Activated CD8-positive, alpha-beta memory T cell treated with anti-CD3 and anti-CD28 coated beads for 4 hours (primary cell): ENCODE measurements at places on chromosomes 5 and 9.

- no peak for DNase-seq
Measured at GRCh38 chr9:99105152-99106043, 485 bp downstream of the TGFBR1 start.

- DNase-seq, result no peak
Measured at GRCh38 chr5:141762790-141763368, 80.8 kb upstream of the ARAP3 start.

DNA sequence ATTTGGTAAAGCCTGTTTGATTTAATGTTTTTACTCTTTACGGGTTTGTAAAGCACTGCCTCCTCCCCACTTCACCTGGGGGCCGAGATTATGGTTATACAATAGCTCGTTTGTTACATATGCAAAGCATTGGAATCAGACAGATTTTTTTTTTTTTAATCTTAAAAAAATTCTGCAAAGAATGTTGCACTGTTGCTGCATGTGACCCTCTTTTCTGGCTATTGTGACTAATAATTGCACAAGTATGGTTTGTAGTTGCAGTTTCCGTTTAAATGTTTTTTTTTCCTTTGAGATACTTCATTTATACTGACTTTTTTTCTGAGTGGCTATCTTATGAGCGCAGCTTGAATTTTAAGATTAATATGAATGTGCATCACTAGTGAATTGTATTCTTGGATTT lies 165.3 kb downstream of the KDM4C start:
- DNase-seq, result no peak

- DNase-seq, result no peak
Measured at GRCh38 chr5:20556115-20556763, 568.2 kb upstream of the CDH18 start.

- no peak for DNase-seq
Measured at GRCh38 chr5:129042306-129042705, 52.2 kb upstream of the ISOC1 start.

- DNase-seq, result no peak
Measured at GRCh38 chr5:7396713-7397454, 946 bp downstream of the ADCY2 start.

GRCh38 chr5:15683332-15683731 lies 183.4 kb downstream of the FBXL7 start:
- no peak for DNase-seq

- no peak for DNase-seq
Measured at GRCh38 chr9:77769246-77769645, 121.1 kb upstream of the GNA14 start.

DNA sequence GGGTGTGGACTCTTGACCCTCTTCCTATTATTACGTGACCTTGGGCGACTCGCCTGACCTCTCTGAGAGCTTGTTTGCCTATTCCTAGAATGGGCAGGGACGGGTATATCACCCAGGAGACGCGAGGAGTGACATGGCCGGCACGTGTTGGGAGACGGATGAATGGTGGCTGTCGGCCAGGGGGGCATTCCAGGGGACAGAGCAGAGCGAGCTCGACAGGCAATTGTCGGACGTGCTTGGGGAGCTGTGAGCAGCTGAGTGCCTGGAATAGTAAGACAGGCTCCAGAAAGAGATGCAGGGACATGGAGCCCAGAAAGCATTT lies 29.3 kb upstream of the UNC5A start:
- DNase-seq, result no peak

- no peak for DNase-seq
Measured at GRCh38 chr9:86034863-86035734, 64.3 kb downstream of the GOLM1 start.

DNA sequence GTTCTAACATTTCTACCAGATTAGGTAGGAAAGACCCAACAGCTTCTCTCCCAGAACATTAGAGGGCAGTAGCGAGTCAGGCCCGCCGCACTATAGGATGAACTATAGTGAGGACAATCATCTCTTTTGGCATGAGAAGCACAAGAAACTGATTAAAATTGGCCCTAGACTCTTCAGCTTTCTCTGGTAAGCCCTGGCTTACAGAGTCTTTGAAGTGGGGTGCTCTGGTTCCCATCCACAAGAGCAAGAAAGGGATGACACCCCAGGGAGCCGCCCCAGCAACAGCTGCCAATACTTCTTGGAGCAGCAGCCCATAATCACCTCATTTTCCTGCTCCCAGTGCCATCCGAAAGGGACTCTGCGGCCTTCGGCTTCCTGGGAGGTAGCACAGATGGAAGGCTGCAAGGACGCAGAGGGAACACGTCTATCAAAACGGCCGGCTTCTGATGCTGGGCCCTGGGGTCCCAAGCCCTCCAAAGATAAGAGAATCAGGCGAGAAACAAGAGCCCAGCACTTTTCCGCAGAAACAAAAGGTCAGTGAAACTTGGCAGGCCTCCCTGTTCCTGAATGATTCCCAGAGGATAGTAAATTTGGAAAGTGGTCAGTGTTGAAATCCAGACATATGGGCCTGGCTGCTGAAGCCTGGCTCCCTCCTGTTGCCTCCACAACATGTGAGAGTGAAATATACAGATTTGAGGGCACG lies 69.3 kb downstream of the HSD17B3 start:
- no peak for DNase-seq

DNA sequence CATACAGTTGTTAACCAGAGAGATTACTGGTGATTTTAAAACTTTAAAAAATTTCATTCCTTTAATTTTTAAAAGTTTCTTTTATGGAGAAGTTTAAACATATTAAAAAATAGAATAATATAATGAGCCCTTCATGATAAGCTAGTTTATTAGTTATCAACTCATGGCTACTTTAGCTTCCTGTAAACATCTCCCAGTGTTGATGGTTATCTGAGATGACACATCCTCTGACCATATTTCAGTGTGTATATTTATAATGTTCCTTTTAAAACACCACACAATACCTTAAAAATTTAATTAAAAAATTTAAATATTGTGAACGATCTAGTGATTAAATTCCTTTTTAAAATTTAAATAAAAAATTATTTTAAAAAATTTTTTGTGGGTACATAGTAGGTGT lies 74.1 kb downstream of the IPO11 start:
- DNase-seq, result no peak

DNA sequence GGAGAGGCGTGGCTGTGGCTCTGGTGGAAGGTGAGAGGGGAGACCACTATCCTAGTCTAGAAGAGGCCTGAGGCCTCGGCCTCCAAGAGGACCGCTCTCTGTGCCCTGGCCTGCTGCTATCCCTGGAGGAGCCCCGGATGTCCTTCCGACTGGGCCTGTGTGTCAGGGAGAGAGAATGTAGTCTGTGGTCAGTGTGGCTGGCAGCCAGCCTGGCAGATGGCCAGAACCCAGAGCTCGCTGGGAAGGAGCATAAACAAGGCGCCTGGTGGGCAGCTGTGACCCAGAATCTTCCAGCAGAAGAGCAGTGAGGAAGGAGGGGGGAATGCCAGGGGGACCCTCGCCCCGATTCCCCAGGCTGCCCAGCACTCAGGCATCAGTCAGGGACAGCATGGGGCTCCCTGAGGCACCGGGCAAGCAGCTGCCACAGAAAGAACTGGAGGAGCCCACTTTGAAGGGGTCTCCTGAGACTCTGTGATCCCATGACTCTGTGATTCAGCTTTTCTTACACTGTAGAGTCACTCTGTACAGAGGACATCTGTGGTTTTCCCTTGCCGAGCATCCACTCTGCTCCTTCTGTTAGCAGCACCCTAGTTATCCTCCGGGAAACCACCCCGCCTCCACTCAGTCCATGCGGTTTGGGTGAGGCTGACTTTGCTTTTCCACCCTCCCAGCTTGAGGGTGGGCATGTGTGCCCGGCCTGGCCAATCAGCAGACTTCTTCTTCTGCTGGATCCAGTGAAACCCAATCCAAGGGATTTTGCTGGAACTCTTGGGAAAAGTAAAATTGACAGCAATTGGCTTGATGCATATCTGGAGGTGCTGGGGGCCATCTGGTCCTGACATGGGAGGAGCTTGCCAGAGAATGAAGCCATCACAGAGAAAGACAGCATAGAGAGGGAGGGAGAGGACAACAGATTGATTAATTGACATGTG lies 46.2 kb upstream of the PWWP2A start:
- DNase-seq, result no peak

DNA sequence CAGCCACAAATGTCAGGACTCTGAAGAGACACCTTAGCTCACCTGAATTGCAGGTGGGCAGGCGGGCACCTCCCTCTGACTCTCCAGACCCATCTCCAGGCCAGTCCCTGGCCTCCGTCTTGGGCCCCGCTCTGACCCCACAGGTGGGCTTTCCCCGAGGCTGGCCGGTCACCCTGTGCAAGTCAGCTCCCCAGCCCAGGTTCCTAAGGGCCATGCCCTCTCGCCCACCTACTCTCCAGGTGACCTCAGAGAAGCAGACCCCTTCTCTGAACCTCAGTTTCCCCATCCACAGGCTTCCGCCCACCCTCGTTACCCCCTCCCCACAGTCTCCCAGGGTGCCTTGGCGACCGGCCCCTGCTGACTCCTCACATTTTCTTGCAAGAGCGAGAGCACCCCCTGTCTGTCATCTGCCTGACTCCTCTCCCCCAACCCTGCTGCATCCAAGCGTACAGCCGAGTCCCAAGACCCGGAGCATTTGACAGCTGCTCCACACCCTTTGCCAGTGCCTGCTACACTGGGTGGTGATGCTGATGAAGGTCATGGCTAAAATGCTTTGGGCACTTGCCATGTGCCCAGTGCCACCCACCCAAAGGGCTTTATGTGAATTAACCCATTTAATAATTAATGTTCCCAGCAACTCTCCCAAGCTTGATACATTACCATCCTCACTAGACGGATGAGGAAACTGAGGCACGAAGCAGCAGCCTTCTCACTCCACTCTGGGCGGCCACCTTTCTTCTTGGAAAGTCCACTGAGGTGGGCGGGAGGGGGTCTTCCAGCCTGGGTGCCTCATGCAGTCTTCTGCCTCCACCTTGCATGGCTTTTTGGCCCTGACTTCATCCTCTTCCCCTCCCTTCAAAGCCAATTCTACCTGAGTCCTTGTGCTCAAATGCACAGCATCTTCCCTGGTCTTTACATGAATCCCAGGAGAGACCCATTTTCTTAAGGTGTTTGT lies 51.1 kb upstream of the ORM1 start:
- DNase-seq, result no peak

- DNase-seq, result no peak
Measured at GRCh38 chr5:85910335-85910734, 707.4 kb upstream of the COX7C start.

DNA sequence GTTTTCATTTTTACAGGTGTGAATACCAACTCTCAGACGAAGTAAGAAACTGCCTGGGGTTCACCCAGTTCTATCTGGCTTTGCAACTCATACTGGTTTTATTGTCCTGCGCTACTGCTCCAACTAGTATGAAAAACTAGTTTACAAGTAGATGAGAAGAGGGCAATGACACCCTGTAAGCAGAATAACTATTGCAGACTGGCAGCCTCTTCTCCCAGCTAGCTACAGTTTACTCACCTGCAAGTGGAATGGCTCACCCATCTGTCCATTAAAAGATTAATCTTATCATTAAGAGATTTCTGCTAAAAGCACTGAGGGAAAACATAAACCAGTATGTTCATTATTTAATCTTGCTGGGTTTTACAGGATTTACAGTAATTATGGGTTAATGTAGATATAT lies 113.4 kb downstream of the FRMD3 start:
- DNase-seq, result no peak

DNA sequence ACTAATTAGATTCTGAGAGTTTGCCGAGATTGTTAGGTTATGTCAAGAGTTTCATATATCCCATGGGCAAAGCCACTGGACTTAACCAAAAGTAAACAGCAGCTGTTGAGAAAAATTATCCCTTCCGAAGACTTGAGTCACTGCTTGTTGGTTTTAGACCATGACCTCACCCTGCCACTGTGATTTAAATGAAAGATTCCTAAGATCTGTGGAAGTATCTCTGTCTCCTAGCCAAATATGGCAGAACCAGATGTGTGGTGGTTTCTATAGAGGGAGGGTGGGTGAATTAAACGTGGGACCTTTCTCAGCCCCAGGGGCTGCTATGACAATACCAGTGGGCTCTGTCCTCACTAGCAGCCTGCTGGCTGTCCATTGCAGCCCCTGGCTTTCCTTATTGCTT lies 19.3 kb downstream of the DMRT3 start:
- DNase-seq, result no peak

DNA sequence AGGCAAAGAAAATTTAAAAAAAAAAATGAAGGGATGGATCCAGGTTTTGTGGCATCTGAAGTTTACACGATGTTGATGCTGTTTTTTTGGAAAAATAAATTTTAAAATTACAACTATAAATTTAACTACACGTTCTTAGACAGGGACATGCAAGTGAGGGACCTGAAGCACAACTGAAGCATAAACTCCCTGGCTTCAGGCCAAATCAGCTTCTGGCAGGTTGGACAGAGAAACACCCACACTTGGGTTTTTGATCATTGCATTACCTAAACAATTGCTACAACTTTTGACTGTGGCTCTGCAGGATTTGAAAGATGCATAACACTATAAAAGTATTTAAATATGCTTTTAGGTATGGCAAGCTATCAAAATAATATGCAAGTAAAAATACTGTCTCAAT lies 1318.3 kb upstream of the DMAC1 start:
- DNase-seq, result no peak

- DNase-seq, result no peak
Measured at GRCh38 chr9:133635533-133636531, at the start of gene DBH. DBH (plus strand) TSS chr9:133636363; CDS start chr9:133636372, 9 bp downstream.

DNA sequence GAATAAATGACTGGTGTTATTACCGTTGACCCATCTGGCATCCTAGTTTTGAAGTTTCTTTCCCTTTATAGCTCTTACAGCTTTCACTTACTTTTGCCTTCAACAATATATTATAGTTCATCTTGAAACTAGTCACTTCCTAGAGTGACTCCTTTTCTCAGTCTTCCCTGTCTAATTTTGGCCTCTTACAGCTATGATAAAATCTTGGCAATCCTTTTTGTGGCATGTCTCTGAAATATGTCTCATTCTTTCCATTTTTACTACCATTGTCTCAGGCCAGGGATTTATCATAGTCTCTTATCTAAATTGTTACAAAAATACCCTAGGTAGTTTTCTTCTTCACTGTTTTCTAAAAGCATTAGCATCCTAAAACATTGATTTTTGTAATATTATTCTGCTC lies 621.3 kb upstream of the ZNF608 start:
- DNase-seq, result no peak
